Activated naive CD4-positive, alpha-beta T cell treated with anti-CD3 and anti-CD28 coated beads, Interleukin-2, amount 10 ng/mL, durations not matched to agents 7 days and 5 days (primary cell): ENCODE measurements at places on chromosomes 1 and 21.
A peak's percentile ranks its signal among the peaks of the same experiment; 100 is the strongest.

DNA sequence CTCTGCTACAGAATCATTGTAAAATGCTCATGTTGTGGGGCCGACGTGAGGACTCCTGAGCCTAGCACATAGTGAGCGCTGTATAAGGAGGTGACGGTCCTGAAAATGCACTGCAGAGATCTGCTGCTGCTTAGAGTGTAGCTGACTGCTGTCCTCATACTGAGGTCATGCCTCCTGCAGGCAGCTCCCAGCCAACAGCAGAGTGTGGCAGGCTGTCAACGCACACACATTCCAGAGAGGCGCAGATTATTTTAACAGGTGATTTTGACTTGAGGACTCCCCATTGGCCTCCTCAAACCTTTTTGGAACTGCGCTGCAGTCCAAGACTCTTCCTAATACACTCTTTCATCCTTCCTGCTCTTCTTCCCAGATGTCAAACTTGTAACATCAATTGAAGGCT, 119.8 kb upstream of the KCNJ6 start:
- no peak for DNase-seq

DNA sequence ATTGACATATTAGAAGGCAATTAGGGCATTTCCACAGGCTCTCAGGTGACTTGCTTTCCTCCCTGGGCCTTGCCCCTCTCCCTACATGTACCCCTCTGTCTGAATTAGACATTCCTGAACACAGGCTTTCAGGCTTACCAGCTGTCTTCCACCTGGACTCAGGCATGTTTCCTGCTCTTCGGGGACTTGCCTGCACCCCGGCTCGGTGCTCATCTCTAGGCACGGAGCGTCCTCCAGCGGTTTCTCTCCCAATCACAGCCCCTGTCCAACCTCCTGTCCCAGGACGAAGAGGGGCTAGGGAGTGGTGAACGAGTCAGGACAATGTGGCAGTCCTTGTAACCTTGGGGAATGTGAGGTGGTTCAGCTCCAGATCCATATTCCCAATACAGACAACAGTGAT, 4.2 kb downstream of the PROK1 start:
- no peak for DNase-seq

DNA sequence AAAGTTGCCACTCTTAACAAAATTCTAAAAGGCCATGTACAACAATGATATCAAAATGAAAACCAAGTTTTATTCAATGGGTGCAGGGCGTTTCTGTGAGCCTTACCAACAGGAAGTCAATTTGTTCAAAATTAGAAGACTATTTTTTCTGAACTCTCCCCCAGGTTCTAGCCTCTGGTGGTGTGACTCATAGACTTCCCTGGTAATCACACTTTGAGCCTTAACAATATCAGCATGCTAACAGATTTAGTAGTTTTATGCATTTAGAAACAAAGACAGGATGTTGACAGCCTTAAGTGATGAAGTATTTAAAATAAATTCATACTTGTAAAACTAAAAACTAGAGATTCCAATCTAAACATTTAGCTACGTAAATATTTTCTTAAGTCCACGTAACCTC, 88.4 kb downstream of the LRRC8C start:
- DNase-seq = peak; percentile 29

DNA sequence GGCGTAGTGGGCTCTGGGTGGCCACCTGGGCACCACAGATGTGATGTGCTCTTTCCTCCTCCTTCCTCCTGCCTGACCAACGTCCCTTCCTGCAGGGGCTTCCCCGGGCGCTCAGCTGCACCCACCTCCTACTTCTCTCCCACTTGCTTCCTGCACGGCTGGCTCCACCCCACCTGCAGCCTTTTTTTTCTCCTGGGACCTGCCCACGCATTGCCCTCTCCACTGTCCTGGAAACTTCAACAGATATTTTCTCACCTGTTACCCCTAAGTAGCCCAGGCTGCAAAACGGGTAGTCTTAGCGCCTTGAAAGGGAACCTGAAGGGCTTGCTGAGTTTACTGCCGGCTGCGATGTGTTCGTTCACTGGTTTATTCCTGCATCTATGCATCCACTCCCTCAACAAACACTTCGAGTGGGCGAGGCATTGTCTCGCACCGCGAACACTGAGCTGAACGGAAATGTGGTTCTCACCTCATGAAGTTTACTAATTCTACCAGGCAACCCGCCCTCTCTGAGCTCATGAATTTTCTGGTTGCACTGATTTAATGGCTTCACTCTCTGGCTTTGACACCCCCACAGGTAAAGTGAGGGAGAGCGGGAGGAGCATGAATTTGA, 23.6 kb downstream of the ZBTB18 start:
- DNase-seq = peak; percentile 77

DNA sequence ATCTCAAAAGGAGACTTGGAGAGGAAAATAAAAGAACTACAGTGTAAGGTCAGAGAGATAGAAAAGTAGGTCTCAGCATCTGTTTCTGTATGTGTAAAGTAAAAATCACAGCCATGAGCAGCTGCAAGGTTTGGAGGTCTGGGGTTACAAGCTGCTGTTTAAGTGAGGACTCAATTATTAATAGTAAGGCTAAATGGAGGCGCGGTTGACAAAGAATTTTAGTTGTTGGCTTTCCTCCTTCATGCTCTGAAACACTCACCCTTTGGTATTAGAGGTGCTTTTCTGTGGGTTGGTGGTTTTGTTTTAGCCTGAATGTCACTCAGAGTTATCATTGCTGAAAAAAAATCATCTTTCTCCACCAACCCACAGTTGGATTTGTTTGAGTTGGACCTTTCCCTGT, 59.8 kb upstream of the HAO2 start:
- DNase-seq = no peak

DNA sequence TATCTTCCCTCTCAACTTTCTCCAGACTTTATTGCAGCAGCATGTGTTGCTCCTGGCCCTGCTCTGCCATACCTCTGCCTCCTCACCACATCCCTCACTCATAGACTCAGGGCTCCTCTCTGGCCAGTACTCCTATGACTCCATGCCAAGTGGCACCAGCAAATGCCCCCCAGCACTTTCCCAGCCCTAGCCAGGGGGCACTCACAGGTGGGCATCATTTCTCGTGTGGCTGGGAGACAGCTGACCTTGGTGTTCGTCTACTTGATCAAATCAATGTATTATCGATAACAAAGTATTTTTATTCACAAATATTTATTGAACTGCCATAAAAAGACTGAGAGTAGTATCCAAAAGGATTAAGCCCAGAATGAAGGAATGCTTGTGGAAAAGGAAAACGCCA, 418.2 kb downstream of the FAM72C start:
- DNase-seq = no peak

- DNase-seq = no peak
These were observed 61.6 kb downstream of the SMYD2 start for GRCh38 chr1:214342525-214342924.

DNA sequence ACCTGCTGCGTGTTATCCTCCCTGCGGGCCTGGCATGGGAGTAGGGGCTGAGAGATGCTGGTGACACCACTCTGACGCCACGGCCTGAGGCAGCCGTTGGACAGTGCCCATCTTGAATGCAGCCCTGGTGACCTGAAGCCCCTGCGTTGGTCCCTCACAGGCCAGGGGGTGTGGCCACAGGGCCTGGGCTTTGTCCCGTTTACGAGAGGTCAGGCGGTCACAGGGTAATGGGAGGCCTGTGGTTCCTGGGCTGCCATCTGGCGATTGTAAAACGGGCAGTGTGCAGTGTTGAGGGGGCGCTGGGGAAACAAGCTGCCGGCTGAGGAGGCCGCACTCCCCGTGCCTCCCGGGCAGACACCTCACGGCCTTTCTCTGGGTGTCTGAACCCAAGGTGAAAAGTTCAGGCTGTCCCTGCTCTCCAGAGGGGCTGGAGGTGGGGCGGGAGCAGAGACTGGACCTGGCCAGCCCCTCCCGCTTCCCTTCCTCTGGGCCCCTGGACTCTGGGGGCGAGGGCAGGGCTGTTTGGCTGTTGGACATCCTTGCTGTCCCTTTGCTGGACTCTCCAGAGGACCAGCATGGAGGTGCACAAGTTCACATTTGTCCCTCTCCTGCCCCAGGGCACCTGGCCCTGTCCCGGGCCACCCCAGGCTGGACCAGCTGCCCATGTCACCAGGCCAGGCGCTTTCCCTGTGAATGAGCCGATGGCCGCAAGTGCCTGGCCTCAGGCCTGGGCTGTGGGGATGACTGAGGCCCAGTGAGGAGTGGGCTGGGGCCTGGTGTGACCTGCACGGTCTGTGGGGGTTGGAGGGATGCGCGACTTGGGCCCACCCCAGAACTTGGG, 42.4 kb downstream of the SKI start:
- no peak for DNase-seq

GRCh38 chr1:224989615-224990014, 60.1 kb downstream of the DNAH14 start:
- DNase-seq = no peak

GRCh38 chr1:216521477-216521876, 98.2 kb upstream of the USH2A start:
- DNase-seq = no peak

- DNase-seq = no peak
These were observed 88.8 kb downstream of the STUM start for GRCh38 chr1:226637147-226637935.

- DNase-seq = no peak
These were observed 46.6 kb downstream of the WLS start for GRCh38 chr1:68185743-68186142.

DNA sequence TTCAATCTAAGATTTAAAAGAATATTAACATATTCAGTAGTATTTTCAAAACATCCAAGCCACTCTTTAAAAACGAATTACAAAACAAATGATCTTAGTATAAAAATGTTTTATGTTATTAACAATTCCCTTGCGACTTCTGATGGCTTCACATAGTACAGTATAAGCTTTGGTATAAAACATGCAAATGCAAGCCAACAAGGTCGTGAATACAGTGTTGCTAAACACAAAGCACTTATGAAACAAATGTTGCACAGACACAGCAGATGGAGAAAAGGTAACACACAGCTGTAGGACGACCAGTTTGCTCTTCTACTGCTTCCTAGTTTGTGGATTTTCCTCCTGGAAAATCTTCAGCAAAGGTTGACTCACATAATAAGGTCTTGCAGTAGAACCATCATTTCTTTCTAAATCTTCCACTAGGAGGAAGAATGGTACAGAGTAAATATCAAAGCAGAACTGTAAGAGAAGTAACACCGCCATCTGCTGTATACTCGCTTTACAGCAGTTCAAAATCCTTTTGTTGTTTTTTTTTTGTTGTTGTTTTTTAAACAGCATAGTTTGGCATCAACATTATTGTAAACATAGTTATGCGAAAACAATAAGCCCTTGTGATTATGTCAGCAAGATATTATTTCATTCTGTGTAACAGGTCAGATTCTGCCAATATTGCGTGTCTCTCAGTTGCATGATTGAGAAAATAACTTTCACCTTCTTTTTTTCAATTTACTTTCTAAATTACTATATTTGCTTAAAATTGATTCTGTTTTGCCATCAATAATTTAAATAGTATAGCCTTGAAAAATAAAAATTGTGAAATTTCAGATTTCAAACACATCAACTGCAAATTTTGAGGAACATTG, 69.5 kb downstream of the LHX8 start:
- no peak for DNase-seq

DNA sequence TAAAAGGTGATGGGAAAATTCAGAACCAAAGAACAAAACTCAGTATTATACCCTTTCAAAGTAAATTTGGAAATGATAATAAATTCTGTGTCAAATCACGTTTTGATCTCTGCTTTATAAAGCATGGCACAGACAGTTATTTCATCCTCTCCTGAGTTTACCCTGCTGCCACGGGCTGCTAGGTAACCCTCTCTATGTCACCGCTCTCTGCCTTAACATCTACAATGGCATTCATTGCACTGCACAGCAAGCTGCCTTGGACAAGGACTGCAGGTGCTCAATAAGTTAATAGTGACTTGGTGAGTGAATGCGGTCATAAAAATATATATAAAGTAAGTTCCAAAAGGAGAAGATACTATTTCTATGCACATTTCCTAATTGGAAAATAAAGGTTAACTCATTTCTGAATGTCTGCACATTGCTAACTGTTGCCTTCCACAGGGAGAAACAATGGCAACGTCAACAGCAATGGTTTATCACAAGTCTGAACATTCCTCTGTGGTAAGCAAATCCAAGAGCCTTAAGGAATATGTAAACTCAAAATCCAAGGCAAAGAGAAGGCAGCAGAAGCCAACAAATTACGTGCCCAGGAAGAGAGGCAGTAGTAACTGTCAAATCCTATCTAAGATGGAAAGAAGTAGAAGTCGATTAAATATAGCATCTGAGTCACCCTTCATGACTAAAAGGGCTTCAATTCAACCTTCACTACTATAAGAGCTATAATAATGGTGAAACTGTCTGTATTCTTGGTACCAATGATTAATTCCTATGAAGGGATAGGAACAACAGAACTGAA, 19.4 kb downstream of the FYB2 start:
- no peak for DNase-seq

- no peak for DNase-seq
These were observed 14.0 kb upstream of the FAAP20 start for GRCh38 chr1:2208309-2209239.

- no peak for DNase-seq
These were observed 14.8 kb downstream of the NENF start for GRCh38 chr1:212447478-212447877.

- peak; percentile 27 for DNase-seq
These were observed 345 bp downstream of the HPCAL4 start for GRCh38 chr1:39690794-39691382.

GRCh38 chr1:109891930-109892329, 18.7 kb upstream of the CSF1 start:
- DNase-seq = no peak

- DNase-seq = no peak
These were observed 15.6 kb downstream of the SSU72 start for GRCh38 chr1:1559066-1559465.

DNA sequence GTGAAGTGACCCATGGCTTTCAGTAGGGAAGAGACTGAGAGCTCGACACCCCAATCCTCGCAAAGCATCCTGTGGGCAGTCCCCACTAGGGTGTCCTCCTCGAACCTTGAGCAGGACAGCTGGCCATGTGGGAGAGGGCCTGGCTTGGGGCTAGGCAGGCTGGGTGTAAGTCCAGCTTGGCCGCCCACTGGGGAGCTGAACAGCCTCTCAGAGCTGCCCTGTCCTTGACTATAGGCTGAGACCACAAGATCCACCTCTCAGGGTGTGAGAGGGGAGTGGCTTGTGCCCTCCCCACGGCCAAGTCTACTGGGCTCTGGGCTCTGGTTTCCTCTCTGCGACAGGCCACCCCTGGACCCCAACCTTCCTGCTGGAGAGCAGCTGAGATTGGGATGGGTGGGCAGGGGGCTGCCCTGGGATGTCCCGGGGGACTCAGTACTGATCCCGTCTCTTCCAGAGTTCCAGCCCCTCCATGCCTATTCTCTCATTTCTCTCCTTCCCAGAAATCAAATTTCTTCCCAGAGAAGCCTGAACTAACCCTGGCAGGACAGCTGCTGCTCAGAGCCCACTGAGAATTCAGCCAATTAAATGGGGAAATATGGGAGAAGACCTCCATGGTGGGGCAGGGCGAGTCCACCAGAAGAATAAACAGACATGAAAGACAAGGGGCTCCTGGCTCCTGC, 282.9 kb downstream of the PTPRU start:
- no peak for DNase-seq

GRCh38 chr1:24416666-24417391, 1.2 kb downstream of the NIPAL3 start:
- DNase-seq = peak; percentile 84

DNA sequence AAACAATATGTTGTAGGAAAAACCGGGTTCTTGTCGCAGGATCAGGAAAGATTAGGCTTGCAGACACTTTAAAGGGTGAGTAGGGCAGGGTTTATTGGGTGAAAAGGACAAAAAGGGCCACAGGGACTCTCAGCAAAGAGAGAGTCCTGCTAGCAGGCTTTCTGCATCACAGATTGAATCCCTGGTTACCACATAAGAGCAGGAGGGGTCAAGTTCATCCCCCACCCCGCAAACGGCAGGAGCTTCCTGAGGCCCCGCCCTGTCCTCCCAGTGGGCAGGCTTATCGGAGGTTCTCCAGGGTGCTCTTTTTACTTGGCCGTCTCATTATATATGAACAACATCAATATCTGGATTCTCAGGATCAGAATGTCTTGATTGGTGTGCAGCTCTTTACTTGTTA, 47.7 kb downstream of the SYCP1 start:
- no peak for DNase-seq
